ENCODE measurements at places on chromosomes 7 and 10. TPM values are rescaled to one million over a fixed set of nuclear protein-coding genes. Genes with fewer than 3 reads are reported as not detected.

GRCh38 chr7:118264836-118265235 lies 40.3 kb downstream of the ANKRD7 start:
- no peak for DNase-seq

Gene SLC26A4
- total RNA-seq, result 0.47 TPM

- DNase-seq, result no peak
These were observed 23.2 kb upstream of the C1GALT1 start for GRCh38 chr7:7159063-7159658.

- DNase-seq, result no peak
These were observed 221.5 kb upstream of the KLF14 start for GRCh38 chr7:130955565-130955919.

- no peak for DNase-seq
These were observed 246.7 kb downstream of the ETV1 start for GRCh38 chr7:13742811-13743210.

Gene TRIM73
- total RNA-seq, result 2.6 TPM

GRCh38 chr10:9296190-9296589 lies 1241.7 kb downstream of the GATA3 start:
- no peak for DNase-seq

DNA sequence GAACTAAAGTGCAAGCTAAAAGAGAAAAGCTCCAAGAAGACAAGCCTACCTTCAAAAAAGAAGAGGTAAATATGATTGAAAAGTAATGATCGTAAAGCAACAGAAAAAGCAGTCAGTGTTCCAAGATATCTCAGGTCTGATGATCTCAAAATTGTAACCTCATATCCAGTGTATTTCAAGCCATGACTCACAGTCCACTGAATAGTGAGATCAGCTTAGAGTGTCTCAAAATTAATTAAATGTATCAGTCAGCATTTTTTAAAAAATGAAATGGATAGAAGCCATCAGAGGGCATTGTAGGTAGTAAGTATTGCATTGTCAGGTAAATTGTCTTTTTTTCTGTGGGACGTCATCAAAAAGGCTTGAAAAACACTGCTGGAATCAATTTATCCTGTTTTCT lies 50.6 kb upstream of the AGBL3 start:
- DNase-seq, result no peak

GRCh38 chr10:110898391-110898790 lies 20.6 kb downstream of the BBIP1 start:
- DNase-seq, result no peak

GRCh38 chr10:26759008-26759407 lies 61.5 kb downstream of the PDSS1 start:
- DNase-seq, result no peak

DNA sequence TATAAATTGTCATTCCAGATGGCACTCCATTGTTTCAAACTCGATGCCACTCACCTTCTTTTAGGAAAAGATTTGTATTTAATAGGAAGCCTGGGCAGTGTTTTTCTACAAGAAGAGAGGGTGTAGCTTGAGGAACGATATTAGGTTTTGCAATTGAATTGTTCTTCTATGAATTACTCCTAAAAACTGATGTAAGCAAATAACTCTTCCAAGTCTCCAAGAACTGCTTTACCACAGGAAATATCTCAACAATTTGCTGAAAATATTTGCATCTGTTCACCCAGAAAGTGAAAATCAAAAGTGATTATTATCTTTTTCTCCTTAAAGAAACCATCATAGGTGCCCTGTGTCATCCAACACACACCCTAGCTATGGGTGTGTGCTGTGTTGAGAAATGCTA lies 261.3 kb upstream of the MEOX2 start:
- DNase-seq, result no peak

GRCh38 chr7:152025077-152025936 lies at the start of gene GALNT11:
Gene GALNT11 (plus strand): TSS chr7:152025674. CDS start chr7:152094228, 68,554 bp downstream.
- no peak for DNase-seq
